KBM-7 (cell line): ENCODE measurements at places on chromosomes 11 and 22.

- DNase-seq: peak; percentile 8
Observed at GRCh38 chr11:39365809-39366436, 2093.5 kb downstream of the LRRC4C start.

DNA sequence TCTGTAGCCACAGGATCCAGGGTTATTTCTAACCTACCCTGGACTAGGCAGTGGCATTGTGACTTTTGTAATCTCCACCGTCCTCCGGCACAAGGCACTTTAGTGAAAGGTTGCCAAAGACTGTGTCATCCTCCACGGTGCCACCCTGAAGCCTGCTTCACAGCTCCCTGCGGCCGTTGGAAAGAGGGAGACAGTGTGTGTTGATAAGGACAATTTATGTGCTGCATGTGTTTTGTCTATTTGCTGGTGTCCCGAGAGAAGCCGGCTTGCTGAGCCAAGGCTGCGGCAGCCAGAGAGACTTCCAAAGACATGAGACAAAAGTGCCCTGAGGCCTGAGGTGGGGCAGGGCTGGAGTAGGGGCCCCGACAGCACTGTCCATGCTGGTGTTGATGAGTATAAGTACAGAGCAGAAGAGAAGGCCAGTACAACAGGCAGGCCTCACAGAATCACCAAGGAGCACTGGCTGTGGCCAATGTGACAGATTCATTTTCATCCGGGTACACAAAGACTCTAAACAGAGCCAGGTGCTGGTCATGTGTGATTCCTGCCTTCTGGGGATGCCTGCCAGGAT is 40.9 kb downstream of the GALNT18 start:
- no peak for DNase-seq

DNA sequence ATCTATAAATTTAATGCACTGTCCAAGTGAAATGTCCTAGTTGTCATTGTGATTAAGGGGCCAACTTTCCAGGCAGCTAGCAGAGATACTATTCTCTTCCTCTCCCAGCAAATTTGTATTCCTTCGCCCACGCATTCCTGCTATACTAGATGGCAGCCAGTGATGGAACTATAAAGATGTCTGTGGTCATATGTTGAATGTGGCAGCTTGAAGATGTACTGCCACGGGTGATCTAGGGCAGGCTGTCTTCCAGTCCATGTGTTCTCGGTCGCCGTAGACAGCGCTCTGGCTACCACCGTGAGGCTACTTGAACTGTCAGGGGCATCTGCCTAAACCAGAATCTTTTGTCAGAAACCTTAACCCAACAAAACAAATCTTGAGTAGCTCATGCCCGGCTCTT is 8.3 kb upstream of the SIDT2 start:
- DNase-seq: no peak

GRCh38 chr11:111834432-111835163 is 36.8 kb downstream of the ALG9 start:
- no peak for DNase-seq
